Karpas-422 (cell line): ENCODE measurements at places on chromosomes 6 and 20. TPM values are rescaled to one million over a fixed set of nuclear protein-coding genes. Genes with fewer than 3 reads are reported as not detected.

- no peak overlapping the region for H3K4me3 ChIP-seq
- DNase-seq = no peak
- H3K36me3 ChIP-seq = peaks cover 29% of the 10 kb centered on the region; the same call in 1 of the 2 replicates
- H3K4me1 ChIP-seq = peaks cover 75% of the 10 kb centered on the region
Measured at GRCh38 chr20:46357030-46357514, 48.8 kb upstream of the CDH22 start.

DNA sequence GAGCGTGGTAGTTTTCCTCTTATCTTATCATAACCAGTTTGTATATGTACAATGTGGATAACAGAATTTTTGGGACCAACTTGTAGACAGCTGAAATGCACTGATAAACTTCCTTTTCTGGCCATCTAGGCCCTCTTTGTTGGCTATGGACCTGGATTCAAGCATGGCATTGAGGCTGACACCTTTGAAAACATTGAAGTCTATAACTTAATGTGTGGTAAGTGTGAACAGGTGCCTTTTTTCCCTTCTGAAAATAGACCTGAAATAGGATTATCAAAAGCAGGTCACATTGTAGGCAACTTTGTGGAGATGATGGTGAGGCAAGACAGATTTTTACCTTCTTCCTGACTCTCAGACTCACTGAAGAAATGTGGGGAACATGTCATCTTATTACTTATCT lies 67.8 kb downstream of the ENPP1 start:
- no peak for DNase-seq
- no peak overlapping the region for H3K27ac ChIP-seq
- H3K36me3 ChIP-seq = no peaks in the 10 kb centered on the region

- DNase-seq = no peak
- H3K27ac ChIP-seq = no peak overlapping the region
- H3K4me1 ChIP-seq = no peaks in the 10 kb centered on the region
- H3K36me3 ChIP-seq = no peaks in the 10 kb centered on the region
- H3K4me3 ChIP-seq = no peak overlapping the region
- H3K27me3 ChIP-seq = no peaks in the 10 kb centered on the region; the same call in 1 of the 2 replicates
Measured at GRCh38 chr6:4308364-4308763, 173.0 kb upstream of the ECI2 start.

- peaks cover 68% of the 10 kb centered on the region for H3K36me3 ChIP-seq
- H3K27me3 ChIP-seq = no peaks in the 10 kb centered on the region
- no peak overlapping the region for H3K4me3 ChIP-seq
- DNase-seq = no peak
Measured at GRCh38 chr20:44988631-44989171, 22.4 kb downstream of the STK4 start.

The SLC17A2 gene
- total RNA-seq = not detected in 2 replicates

- no peak overlapping the region for H3K27ac ChIP-seq
- no peaks in the 10 kb centered on the region for H3K27me3 ChIP-seq
- H3K4me1 ChIP-seq = no peaks in the 10 kb centered on the region
- H3K36me3 ChIP-seq = no peaks in the 10 kb centered on the region
- DNase-seq = no peak
Measured at GRCh38 chr6:1244941-1245340, 67.0 kb upstream of the FOXQ1 start.

GRCh38 chr20:1652960-1653359 lies 4.6 kb downstream of the SIRPG start:
- H3K4me1 ChIP-seq = no peaks in the 10 kb centered on the region
- no peak overlapping the region for H3K4me3 ChIP-seq
- no peak for DNase-seq
- no peak overlapping the region for H3K27ac ChIP-seq
- no peaks in the 10 kb centered on the region for H3K36me3 ChIP-seq
- no peaks in the 10 kb centered on the region for H3K27me3 ChIP-seq
